Right renal cortex interstitium (tissue), 3 donors: ENCODE measurements at places on chromosomes 13 and 19.

DNA sequence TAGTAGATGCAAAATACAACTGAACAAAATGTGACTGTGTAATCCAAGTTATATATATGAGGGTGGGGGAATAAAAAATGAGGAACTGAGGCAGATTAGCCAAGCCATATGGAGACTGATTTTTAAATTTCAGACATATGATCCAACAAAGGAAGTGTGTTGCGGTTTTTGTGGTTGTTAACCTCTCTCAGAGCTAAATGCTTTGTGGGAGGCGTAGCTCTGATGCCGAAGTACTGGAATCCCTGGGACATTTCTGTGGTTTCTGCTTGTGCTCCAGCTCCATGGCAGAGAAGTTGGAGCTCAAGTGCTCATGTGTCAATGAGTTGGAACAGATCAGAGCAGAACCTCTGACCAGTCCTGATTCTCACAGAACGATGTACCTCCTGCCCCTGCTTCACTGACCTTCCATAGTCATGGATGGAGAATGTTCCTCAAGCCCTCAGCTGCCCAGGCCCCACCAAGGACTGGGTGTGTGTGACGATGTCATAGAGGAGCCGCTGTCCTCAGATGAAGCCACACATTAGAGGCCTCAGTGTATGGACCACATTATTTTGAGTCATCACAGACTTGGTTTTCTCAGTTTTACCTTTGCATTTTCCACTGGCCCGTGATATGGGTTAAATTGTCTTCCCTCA, 107.6 kb downstream of the SOX1 start:
- no peak for DNase-seq

DNA sequence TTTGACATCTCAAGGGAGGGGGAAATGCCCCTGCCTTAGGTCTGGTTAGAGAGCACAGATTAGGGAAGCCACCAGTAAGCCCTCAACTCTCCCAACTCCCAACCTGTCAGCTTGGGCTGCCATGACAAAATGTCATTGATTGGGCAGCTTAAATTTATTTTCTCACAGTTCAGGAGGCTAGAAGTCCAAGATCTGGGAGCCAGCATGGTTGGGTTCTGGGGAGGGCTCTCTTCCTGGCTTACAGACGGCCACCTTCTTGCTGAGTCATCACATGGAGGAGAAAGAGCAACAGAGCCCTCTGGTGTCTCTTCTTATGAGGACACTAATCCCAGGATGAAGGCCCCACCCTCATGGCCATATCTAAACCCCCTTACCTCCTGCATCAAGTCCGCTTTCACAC, 24.2 kb downstream of the C19orf12 start:
- DNase-seq = no peak

DNA sequence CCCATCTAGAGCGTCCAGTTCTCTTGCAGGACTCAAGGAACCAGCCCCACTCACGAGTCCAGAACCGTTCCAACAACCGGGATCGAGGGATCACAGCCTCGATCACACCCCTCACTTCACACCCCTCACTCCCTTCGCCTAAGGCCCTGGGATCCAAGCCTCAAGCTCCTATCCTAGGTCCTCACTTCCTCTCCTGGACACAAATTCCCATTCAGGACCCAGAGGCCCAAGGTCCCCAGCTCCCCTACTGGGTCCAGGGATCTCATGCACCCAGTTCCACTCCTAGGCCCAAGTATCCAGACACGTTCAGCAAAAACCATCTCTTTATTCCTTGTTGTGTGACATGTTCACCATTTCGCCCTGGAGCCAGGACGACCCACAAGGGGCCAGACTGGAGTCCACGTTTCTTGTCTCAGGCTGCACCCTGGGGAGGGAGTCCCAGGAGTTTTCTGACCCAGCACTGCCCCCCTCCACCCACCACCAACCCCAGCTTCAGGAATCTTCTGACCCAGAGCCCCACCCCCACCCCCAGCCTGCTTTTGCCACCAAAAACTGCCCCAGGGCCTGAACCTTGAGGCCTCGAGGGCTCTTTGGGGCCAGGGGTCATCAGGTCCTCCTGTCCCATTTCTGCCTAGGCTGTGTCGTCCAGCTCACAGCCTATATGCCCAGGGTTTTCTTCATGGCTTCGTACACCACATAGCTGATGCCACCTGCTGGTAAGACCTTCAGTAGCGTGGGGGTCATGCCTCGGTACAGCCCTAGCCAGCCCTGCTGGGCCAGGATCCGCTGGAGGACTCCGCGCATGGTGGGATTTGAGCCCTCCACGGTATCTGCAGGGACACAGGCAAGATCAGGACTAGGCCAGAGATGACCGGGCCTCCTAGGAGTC, 1.4 kb upstream of the KHSRP start:
- DNase-seq = no peak

DNA sequence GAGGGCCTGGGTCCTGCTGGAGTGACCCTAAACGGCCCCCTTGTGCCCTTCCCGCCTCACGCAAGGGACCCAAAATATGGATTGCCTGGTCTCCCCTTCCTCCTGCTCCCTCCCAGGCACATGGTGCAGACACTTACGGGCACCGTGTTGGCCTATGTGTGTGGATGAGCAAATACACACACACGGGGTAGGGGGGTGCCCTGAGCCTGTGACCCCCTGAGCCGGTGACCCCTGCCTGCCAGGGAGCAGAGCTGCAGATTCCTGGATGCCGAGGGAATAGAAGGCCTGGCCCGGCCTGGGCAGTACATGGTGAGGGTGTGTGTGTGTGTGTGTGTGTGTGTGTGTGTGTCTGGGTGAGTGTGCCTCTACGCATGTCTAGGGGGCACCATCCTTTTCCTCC, 33.3 kb downstream of the CEBPA start:
- DNase-seq = no peak
